ENCODE measurements at places on chromosomes 2 and 18.

DNA sequence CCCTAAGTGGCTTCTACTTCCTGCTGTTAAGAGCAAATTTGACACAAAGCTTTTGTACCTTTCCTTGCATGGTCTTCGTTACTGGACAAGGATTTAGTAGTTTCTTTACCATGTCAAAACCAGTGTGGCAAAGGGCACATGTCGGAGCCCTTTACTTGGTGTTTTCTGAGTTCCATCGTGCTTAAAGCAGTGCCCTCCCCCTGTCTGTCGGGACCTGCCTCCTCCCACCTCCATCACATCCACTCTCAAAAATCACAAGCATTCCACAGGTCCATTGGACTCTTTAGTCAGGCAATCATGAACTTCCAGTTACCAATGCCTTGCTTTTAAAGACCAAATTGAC lies 763 bp downstream of the CCDC141 start:
- DNase-seq = no peak

DNA sequence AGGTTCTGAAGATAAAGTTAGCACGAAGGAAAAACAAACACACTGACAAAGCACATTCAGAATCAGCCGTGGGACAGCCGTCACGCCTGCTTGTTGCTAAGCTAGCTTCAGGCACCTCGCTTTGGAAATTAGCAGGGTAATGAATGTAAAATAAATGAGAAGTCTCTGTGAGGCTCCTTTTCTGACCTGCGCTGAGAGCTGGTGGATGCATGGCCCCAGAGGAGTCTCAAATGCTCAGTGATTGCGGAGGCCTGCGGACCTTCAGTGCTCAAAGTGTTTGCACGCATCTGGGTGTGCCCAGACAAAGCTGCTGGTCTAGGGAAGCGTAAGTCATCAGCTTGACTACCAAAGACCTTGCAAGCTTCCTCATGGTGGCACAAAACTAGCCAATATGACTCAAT lies 50.6 kb downstream of the CD8B2 start:
- no peak for DNase-seq

- DNase-seq = no peak
Observed at GRCh38 chr18:63888470-63889190, 1.1 kb downstream of the SERPINB2 start.

GRCh38 chr2:112783187-112783714 lies 1.0 kb downstream of the IL1A start:
- no peak for DNase-seq

DNA sequence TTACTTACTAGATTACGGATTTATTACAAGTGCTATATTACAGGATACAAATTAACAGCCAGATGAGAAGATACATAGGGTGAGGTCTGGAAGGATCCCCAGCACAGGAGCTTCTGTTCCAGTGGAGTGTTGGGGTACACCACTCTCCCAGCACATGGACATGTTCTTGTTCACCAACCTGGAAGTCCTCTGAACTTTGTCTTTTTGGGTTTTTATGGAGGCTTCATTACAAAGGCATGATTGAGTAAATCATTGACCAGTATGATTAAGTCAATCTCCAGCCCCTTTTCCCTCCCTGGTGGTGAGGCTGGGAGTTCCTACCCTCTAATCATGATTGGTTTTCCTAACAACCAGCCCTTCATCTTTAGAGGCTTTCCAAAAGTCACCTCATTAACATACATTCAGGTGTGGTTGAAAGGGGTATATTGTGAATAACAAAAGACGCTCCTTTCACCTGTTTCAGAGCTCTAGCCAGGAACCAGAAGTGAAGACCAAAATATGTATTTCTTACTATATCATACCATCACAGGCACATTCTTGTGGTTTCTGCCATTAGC lies 38.3 kb downstream of the APLF start:
- DNase-seq = no peak

GRCh38 chr2:206435742-206436141 lies 7.6 kb upstream of the ADAM23 start:
- no peak for DNase-seq

DNA sequence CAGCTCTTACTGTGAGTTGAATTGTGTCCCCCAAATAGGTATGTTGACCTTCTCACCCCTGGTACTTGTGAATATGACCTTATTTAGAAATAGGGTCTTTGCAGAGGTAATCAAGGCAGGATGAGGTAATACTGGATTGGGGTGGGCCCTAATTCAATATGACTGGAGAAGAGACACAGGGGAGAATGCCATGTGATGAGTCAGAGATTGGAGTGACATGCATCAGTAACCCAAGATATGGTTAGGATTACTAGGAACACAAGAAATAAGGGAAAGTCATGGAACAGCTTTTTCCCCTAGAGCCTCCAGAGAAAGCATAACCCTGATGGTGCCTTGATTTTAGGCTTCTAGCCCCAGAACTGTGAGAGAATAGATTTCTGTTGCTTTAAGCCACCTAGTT lies 37.0 kb upstream of the ATP5MC3 start:
- DNase-seq = no peak

DNA sequence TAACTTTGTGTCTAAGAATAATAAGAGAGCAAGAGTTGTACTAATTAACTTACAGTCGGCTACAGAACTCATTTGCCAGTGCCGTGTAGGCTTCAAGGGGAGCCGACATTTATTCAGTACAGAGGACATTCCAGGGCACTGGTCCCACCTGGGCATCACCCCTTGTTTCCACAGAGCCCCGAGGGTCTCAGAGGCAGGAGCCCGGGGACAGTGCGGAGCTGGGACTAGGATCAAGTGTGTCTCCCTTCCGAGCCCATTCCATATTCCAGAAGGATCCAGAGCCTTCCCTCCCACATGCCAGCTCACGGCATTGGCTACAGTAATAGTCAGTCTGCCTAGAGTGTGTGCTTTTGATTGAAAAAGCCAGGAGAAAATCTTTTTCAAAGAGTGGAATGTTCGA lies 71.5 kb upstream of the CTDP1 start:
- no peak for DNase-seq

All from stimulated activated CD4-positive, alpha-beta T cell treated with anti-CD3 and anti-CD28 coated beads, TNF-alpha, amount 100 ng/mL, for 4 hours (primary cell).